ENCODE measurements at places on chromosomes 7 and 10.

DNA sequence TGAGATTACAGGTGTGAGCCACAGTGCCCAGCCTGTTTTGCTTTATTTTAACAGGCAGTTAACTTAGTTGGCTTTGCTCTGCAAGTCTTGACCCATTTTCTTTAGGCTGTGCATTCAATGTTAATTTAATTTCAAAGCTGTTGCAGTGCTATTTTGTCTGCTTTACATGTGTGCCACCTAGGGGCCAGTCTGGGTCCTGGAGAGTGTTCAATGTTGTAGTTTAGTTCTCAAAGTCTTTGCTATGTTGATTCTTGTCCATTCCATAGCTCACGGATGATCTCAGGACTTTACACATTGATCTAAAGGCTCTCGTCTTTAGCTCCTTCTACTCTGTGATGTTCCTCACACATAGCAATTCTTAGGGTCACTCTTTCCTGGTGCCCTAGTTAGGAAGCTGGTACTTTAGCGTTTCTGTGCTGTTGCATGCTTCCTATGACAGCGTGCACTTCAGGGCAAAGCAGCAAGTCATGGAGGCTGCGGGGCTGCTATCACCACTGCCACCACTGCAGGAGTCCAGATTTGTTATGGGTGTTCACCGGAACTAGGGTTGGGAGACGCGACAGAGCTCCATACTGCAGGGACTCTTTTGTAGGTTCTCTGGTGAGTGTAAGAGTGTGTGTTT, 16.4 kb upstream of the ABCA13 start:
- DNase-seq: peak; percentile 19

- no peak for DNase-seq
These were observed 400.9 kb downstream of the SORCS3 start for GRCh38 chr10:105041956-105042355.

GRCh38 chr10:113183573-113183972, 233.5 kb downstream of the TCF7L2 start:
- DNase-seq: no peak

DNA sequence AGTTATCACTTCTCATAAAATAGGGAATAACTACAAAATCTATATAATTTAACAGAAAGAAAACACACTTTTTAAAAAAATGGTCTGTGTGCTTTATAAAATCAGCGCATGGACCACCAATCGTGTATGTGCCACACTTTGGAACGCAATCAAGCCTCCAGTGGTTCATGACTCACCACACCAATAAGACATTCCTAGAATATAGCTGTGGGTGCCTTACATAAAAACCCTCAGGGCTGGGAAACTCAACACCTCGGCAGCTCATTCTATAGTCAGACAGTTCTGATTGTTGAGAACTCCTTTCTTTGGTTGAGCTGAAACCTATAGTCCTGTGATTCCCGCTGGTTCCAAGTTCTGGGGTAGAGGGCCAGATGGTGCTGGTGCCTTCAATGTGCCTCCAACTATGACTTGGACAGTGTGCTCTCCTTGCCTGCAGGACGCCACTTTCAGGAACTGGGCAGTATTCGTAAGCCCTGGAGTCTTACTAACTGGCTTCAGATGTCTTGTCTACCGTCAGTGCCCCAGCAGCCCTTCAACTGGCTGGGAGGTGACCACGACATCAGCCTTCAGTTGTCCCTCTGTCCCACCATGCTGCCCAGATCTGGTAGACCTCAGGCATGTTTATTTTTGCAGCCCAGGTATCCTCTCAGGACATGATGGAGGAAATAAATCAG, 135.7 kb upstream of the GDF10 start:
- no peak for DNase-seq

- DNase-seq: no peak
These were observed 15.9 kb downstream of the VSIR start for GRCh38 chr10:71757399-71757922.

- DNase-seq: no peak
These were observed 41.9 kb downstream of the TAS2R41 start for GRCh38 chr7:143519411-143520131.

DNA sequence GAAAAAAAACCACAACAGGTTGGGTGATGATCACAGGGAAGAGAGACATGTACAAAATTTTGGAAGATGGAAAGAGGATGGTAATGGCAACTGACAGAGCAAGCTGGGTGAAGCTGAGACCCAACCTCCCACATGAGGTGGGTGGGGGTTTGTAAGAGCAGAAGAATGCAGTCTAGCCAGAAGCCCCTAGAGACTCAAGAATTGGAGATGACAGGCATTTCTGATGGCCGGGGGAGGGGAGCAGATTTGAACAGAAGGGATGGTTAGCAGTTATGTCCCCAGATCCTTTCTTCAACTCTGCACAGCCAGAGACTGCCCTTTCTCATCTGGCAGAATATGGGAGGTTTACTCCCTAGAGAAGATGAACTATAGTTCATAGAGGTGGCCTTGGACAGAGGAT, 208.0 kb downstream of the GALNT17 start:
- DNase-seq: no peak

GRCh38 chr7:48109848-48110663, 21.0 kb downstream of the UPP1 start:
- DNase-seq: peak; percentile 91

DNA sequence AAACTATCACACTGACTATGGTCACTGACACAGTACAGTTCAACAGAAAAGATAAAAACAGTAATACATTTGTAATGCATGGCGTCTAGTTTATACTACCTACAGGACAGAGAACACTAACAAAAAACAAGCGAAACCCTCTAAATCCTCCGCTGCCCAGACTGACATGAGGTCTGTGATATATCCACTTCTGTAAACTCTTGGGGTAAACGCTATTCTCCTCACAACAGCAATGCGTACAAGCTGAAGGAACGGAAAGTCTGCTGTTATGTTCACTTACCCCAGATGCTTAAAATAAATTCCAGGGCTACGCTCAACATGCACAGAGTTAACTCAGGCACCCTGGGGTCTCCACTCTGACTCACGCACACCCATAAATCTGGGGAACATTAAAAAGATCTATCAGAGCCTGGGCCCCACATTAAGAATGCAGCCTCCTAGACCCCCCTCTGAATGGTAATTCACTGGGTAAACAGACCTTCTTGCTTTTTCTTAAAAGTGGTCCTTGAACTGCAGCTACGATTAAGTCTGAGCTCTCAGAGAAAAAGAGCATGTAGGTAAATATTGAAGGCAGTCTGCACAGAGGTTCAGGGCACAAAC, 105.6 kb downstream of the CTBP2 start:
- DNase-seq: no peak

- DNase-seq: no peak
These were observed 318.3 kb upstream of the ZMIZ1 start for GRCh38 chr10:78750418-78750817.

GRCh38 chr7:142583446-142583845, 165.8 kb upstream of the PRSS1 start:
- DNase-seq: no peak

DNA sequence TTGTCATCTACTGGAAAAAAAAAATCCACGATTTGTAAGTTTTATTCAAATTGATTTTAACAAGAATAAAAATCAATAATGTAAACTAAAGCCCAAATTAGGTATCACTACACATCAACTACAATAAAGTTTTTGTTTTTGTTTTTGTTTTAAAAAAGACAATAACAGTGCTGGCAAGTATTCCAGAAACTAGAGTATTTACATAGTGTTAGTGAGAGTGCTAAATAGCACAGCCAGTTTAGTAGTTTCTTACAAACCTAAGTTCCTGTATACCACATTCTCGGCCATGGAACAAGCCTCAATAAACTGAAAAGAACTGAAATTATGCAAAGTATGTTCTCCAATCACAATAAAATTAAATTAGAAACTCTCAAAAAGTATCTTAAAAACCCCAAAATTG, 8.1 kb downstream of the ARHGAP12 start:
- DNase-seq: no peak

- no peak for DNase-seq
These were observed 22.3 kb downstream of the ZNF503 start for GRCh38 chr10:75379212-75379724.

DNA sequence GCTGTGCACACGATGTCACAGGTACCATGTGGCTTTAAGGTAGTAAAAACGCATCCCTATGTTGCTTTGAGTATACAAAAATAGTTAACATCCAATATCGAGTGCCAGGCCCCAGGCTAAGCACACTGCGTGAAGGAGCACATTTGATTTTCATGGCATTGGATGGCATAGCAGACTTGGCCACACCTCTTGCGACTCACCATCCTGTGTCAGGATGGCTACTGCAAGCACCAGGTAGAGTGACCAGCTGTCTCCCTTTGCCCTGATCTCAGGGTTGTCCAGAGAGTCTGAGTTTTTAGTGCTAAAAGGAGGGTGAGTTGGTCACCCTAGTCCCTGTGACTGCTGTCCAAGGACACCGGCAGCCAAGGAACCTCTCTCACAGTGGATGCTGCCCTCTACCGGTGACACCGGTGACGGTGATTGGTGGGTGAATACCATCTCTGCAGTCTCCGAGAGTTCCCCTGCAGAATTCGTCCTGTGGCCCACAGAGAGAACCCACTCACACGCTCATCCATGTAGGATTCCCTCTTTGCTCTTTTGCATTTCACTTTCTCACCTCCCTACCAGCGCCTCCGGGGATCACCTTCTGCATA, 76.1 kb downstream of the BICC1 start:
- DNase-seq: no peak

- no peak for DNase-seq
These were observed 87.3 kb downstream of the PPP1R3A start for GRCh38 chr7:113831556-113831955.

GRCh38 chr7:122717356-122718089, 14.8 kb upstream of the RNF148 start:
- DNase-seq: no peak

DNA sequence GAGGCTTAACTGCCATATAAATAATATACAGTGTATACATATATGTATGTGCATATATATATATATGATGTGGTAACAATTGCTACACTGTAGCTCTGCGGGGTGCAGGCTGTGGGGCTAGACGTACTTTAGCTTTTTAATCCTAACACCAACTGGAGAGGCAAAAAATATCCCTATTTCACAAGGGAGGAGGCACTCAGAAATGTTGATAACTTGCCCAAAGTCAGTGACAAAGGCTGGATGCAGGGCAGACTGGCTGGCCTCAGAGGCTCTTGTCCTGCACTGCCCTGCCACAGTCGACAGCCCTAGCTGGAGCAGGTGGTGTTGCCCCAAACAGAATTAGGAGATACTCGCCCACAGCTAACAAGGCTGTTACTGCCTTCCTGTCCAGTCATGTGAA, 1.5 kb upstream of the RELN start:
- no peak for DNase-seq

DNA sequence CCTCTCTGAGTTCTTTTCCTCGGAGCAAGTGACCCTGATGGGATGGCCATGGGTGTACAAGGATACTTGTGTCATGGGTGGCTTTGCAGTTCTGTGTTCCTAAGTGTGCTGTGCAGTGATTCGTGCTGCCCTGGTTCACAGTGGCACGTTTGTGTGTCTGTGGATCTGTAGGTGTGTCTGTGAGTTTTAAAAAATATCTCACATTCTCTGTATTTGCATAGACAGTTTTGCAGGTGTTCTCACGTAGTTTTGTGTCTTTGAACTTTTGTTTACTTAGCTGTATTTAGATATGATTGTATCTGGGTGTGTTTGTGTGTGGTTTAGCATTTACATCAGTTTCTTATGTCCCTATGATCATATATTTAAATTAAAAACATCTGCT, 3.7 kb downstream of the ZNF775 start:
- no peak for DNase-seq

DNA sequence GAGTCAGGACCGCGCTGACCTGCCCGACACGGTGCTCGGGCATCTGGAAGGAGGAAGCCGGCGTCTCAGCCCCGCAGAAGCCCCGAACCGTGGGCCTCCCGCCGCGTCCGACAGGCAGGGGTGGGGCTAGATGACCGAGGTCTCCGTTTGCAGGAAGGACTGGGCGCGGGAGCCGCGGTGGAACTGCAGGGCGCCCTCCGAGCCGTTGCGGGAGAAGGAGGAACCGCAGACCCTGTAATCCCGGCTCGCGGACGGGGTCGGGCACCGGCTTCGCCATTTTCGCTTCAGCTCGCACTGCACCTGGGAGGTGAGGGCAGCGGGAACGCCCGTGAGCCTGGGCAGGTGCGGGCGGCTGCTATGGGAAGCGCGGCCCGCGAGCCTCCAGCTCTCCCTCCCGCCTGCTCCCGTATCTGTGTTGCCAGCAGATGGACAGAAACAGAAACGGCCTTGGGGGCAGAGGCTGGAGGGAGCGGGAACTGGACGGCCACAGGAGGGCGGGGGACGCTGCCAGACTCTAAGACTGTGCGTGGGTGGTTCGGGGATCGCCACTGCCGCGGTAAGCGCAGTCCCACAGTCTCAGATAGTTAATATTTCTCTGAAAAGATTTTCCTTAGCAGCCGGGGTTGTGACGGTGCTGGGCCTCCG, 114.1 kb downstream of the VIPR2 start:
- no peak for DNase-seq

DNA sequence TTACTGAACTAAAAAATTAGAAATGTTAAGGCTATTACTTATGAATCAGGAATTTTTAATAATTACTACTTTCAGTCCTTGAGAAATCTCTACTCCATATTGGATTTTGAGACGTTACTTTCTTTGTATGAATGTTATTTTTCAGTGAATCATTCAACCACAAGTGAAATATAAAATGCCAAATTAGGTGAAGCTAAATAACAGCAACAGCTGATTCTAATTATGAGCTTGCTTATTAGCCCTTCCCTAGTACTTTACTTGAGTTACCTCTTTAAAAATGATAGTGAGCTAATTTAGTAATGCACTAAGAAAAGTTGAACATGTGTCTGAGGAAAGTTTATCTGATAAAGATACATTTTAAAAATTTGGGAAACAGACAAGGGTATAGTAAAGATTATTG, 51.4 kb downstream of the PCGF5 start:
- DNase-seq: no peak

DNA sequence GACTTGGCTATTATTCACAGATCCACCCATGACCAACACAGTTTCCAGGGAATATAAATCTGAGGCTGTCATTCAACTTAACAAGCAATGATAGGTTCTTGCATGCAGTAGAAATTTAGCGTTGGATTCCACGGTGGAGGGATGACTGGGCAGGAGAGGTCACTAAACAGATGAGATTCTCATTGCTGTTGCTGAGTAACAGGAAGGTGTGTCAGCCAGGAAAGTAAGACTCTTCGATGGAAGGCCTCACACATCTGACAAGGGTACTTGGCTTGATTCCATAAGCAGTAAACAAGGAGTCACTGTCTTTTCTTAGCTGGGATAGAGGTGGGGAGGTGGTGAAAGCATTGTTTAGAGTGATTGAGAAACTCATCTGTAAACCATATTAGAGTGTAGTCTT, 1152.0 kb downstream of the SORCS3 start:
- DNase-seq: no peak

GRCh38 chr10:48255722-48256121, 18.8 kb downstream of the FRMPD2 start:
- no peak for DNase-seq

- no peak for DNase-seq
These were observed 992.1 kb downstream of the NRG3 start for GRCh38 chr10:82867056-82867455.

DNA sequence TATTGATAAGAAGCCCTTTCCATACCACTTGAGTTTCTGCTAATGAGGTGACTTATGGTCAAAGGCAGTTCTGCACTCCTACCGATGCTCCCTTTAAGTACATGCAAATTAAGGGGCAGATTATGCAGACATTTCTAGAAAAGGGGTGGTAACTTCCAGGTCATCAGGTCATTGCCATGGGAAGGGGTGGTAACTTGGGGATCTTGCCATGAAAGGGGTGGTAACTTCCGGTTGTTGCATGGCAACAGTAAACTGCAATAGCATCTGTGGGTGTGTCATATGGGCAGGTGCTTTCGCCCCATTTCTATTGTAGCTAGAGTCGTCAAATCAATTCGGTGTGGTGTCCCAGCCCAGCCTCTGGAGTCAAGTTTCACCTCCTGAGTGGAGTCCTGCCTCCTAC, 150.9 kb downstream of the UBE2H start:
- no peak for DNase-seq

Data from activated T-cell treated with anti-CD3 and anti-CD28 coated beads for 1 hour (primary cell).